Hematopoietic multipotent progenitor cell treated with erythropoietin and hydrocortisone succinate and interleukin-3 and kit ligand, for 17 days (in vitro differentiated cells): ENCODE measurements at places on chromosomes 16 and 17.

DNA sequence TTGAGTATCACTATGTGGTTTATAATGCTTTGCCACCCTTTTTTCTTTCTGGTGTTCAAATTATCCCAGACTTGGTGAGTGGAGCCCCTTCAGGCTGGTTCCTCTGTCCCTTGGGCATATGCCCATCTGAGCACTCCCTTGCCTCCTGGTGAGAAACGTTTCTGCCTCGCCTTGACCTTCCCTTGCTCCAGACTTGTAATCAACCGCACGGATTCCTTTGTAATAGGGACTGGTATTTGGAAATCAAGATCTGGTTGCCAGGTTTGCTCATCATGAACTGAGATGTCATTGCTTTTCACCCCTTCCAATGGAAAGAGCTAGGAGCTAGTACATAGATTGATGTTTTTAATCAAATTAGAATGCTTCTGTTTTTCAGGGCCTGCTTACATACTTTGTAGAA is 43.7 kb downstream of the SEC14L1 start:
- DNase-seq: no peak

GRCh38 chr17:29357821-29358232 is 32.3 kb upstream of the TAOK1 start:
- DNase-seq: no peak

DNA sequence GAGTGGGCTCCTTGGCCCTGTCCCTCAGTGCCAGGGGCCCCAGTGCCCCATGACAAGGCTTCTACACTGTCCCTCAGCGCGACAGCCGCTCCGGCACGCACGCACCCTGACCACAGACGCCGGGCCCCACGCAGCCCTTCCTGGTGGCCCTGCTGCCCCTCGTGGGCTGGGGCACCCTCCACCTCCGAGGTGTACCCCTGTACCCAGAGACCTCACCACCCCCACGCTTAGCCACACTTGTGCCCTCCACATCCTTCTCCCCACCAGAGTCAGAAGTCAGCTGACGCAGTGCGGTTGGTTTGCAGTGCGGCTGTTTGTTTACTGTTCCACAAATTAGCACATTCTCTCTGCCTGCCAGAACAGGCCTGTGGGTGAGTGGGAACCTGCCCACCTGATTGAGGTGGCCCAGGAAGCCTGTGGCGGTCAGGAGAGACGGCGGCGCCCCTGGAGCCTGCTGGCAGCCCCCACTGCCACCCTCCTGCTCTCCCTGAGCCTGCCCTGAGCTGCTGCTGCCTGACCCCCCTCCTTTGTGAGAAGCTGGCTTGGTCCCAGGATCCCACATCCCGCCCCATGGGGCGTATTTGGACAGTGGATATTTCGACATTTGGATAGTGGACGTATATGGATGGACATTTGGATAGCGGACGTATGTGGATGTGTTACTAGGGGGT is 38.0 kb upstream of the CDH15 start:
- DNase-seq: no peak

GRCh38 chr17:49333804-49334203 is 28.2 kb downstream of the ZNF652 start:
- DNase-seq: no peak

DNA sequence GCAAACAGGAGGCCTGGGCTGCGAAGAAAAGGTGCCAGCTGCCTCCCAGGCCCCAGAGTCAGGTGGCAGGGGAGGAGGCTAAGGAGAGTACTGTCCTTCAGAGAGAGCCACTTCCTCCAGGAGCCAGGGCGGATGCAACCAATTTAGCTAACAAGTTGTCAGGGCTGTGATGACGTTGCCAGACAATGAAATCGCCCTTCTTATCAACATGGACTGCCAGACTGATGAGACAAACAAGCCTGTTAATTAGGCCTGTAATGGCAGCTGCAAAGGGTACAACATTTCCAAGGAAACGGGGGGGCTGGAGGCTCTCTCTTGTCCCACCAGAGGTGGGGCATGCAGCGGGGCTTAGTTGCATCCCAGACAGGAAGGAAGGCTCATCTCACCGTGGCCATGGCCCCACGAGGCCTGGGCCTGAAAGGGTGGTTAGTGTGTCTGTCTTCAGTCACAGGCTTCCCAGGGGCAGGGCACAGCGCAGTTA is 111.8 kb downstream of the SDK2 start:
- DNase-seq: no peak

DNA sequence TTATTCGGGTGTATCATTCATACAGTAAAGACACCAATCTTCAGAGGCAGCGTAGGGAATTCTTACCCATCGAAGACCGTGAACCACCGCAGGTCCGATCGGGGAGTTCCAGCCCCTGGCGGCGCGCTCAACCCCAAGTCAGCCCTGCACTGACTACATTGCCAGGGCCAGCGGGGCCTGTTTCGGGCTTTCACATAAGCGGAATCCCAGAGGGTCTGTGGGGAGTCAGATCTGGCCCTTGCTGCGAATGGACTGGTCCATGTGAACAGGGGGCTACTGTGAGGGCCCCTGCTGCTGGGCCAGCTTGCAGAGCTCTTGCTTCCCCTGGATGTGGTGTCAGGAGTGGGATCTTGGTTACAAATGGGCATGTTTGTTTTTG is 7.6 kb downstream of the PDE6G start:
- no peak for DNase-seq

- DNase-seq: no peak
Observed at GRCh38 chr16:61374071-61374470, 662.2 kb downstream of the CDH8 start.

DNA sequence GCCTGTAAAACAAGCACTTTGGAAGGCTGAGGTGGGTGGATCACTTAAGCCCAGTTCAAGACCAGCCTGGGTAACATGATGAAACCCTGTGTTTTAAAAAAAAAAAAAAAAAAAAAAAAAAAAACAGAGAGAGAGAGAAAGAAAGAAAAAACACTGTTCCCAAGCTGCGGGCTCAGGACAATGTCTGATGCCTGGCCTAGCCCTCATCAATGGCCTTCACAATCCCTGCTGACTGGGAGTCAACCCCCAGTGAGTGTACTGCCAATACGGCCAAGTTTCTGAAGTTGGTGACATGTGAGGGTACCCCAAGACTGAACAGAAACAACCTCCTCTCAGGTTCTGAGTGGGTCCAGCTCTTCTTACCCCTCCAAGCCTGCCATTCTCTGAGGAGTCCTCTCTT is 116.5 kb downstream of the ZNF778 start:
- DNase-seq: no peak
